ENCODE measurements at places on chromosomes 16 and 17. TPM values are rescaled to one million over a fixed set of nuclear protein-coding genes. Genes with fewer than 3 reads are reported as not detected.
A peak's percentile ranks its signal among the peaks of the same experiment; 100 is the strongest.

DNA sequence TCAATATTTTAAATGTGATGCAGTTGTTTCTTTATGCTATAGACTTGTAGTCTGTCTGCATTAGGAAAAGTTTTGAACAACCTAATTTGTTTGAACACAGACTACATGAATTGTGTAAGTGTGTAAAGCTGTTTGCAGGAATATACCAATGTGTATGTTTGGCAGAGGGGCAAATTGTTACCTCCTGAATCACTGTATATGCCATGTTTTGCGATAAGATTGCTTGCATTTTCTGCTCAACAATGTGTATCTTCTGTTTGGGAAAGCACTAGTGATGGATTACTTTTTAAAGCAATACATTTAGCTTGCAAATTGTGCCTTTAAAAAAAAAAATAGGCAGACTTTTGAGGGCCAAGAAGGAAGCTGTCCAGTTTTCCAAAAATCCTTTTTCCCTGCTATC lies 14.6 kb downstream of the RBBP6 start:
- no peak for DNase-seq

DOK4 gene
- 54.1 TPM for total RNA-seq

DNA sequence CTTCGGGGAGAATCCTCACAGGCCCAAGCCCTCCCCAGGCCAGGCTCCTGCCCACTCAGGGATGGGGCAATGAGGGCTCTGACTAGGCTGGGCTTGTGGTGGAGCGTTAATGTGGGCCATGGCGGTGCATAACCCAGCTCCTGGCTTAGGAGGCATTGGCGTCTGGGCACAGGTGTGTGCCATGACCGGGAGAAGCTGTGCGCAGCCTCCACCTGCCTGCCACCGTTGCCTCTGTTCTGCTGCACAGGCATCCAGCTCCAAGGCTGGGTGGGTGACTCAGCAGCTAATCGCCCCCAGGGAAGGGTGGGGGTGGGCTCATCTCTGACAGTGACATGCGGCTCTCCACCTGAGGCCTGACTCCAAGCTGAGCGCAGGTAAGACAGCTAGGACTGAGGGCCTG lies 3.5 kb upstream of the ARHGAP27 start:
- DNase-seq = no peak

- no peak for DNase-seq
These were observed 124.7 kb downstream of the CPPED1 start for GRCh38 chr16:12678983-12679382.

PPY gene
- not detected for total RNA-seq

DNA sequence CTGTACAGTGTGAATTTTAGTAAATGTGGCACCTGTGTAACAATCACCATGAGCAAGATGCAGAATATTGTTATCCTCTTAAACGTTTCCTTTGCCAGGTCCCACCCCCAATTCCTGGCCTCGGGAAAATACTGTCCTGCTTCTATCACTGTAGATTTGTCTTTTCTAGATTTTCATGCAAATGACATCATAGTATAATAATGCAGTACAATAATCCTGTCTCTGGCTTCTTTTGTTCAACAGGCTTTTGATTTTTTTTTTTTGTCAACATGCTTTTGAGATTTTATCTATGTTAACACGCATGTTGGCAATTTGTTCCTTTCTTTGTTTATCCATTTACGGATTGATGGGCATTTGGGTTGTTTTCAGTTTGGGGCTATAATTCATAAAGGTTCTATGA lies 20.4 kb upstream of the HEATR3 start:
- no peak for DNase-seq

MAP2K4 gene
- 35.7 TPM for total RNA-seq

CCDC47 gene
- total RNA-seq = 58.4 TPM

CETP gene
- not detected for total RNA-seq

- DNase-seq = no peak
These were observed 95.4 kb downstream of the CPPED1 start for GRCh38 chr16:12708266-12708665.

DNA sequence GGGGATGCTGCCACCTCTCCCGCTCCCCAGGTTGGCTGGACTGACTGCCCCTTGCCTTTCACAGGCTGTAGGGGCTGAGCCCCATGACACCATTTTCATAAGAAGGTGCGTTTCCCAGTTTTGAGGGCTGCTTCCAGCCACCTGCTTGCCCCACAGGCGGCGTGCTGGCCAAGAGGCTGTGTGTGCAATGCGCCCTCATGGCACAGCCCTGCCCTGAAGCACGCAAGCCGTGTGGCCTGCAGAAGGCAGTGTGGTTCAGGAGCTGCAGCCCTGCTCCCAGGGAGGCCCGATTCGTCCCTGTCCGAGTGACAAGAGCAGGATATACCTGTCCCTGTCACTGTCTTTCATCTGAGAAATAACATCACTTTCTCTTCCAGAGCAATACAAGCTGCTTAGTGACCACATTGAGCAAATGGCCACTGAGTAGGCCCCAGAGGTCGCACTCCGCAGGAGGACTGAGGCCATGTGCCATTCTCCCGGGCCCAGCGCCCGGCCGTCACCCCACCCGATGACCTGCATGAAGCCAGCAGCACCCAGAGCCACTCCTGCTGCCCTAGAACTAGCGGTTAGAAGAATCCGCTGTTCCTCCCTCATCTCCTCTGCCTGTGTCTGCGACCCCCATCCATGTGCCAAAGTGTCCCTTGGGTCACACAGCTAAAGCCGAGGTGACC lies 24.2 kb downstream of the CIBAR2 start:
- DNase-seq = no peak

DNA sequence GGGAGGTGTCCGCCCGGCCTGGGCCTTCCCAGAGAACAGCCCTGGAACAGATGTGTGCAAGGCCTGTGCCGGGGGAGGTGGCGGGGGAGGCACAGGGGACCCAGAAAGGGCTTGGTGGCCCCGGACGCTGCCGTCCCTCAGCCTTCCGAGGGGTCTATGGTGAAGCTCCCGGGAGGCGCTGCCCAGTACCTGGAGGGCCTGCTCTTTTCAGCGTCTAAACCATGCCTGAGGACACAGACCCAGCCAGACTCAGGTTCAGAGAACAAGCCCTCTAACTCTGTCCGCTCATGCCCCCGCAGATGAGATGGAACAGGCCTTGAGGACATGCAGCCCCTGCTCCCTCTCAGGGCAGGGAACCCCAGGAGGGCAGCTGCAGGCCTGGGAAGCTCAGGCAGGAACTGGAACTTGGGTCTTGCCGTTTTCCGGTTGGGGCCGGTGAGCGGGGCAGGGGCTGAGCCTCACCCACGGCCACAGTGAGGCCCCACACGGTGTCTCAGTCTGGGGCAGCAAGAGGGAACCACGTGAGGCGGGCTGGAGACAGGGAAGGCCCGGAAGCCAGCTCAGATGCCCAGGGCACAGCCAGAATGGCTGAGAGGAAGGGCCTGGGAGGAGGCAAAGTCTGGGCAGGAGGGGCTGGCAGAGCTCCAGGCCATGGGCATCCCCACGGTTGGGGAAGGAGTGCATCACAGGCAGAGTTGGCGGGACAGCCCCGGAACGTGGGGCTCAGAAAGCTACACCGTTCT lies 12.5 kb downstream of the SLC16A3 start:
- DNase-seq = peak; percentile 78

DNA sequence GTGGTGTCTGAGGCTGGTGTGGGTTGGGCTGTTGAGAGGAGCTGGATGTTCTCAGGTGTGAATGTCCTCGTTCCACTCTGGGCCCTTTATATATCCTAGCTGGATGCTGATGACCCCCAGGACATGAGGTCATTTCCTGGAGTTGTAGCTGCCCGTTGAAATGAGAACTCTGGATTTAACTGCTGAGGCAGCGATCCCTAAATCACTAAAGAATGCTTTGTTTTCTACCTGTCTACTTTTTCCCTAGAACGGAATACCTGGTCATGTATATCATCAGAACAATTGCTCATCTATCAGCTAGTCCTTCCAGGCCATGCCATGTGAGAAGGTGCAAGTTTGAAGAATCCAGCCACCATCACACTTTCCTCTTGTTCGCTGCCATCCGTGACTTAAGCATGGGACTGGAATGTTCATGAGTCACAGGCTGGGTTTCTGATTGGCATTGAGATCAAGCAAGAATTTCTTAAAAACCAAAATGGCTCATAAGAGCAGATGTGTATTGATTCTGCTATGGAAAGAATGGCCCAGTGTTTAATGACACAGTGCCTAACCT lies at the start of gene KRTAP2-3:
TSS of gene KRTAP2-3 (minus strand) at position 63 of the 553 bp plus-strand sequence. CDS start 64 bp downstream, outside the sequence.
- DNase-seq = no peak

Data from suprapubic skin (tissue), 4 donors.